GF-D8 (cell line): ENCODE measurements at places on chromosomes 3 and 15.
A peak's percentile ranks its signal among the peaks of the same experiment; 100 is the strongest.

GRCh38 chr3:172029425-172030098 lies 9.8 kb upstream of the FNDC3B start:
- DNase-seq = peak; percentile 78

DNA sequence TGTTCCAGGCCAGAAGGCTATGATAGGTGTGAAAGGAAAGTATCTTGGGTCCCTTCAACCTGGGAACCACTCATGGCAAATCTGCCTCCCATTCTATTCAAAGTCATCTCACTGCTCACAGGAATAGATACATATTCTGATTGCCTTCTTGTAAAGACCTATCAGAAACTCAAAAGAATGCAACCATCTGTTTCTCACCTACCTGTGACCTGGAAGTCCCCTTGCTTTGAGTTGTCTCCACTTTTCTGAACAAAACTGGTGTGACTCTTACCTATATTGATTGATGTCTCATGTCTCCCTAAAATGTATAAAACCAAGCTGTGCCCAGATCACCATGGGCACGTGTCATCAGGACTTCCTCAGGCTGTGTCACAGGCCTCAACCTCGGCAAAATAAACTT lies 1149.3 kb downstream of the NSUN3 start:
- no peak for DNase-seq

- no peak for DNase-seq
Observed at GRCh38 chr15:62254137-62254934, 89.3 kb upstream of the C2CD4B start.

- no peak for DNase-seq
Observed at GRCh38 chr3:42072831-42073301, 18.3 kb upstream of the TRAK1 start.

DNA sequence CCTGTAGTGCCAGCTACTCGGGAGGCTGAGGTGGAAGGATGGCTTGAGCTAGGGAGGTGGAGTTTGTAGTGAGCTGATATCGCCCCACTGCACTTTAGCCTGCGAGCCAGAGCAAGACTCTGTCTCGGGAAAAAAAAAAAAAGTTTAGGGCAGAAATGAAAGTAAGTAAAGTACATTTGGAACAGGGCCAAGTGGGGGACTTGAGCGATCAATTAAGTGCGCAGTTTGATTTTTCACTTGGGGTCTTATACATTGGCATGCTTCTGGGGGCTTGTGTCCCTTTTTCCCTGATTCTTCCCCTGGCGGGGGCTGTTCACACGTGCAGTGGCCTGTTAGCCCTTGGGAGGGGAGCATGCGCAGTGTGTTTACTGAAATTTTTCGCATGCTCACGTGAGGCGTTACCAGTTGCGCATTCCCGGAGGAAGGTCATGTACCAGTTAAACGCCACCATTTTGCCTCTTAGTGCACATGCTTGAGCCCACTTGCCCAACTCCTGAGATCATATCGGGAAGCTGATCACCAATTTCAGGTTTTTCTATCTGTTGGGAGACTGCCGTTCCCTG lies 42.0 kb downstream of the GALNT15 start:
- no peak for DNase-seq

GRCh38 chr3:188470508-188471130 lies 316.7 kb downstream of the LPP start:
- DNase-seq = no peak

GRCh38 chr3:71551311-71551919 lies 32.1 kb downstream of the FOXP1 start:
- peak; percentile 68 for DNase-seq

DNA sequence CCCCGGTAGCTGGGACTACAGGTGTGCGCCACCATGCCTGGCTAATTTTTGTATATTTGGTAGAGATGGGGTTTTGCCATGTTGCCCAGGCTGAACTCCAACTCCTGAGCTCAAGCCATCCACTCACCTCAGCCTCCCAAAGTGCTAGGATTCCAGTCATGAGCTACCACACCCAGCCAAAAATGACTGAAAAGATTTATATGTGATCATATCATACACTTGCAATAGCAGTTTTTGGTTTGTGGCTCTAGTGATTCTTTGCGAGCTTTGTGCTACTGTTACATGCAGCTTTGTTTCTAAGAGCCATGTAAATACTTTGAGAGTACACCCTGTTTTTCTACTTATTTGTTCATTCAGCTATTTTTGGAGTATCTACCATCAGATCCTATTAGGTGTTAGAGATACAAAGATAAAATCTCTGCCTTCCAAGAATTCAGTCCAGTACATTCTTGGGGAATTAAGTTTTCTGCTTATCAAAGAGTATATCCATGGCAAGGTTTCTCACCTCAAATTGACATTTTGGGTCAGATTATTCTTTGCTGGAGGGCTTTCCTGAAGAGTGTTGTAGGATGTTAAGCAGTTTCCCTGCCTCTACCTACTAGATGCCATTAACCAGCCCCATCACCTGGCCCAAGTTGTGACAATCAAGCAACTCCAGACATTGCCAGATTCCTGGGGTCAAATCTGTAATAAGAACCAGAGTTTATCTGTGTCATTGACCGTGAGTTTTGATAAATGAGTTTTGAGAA lies 15.0 kb downstream of the SNAP23 start:
- DNase-seq = no peak

DNA sequence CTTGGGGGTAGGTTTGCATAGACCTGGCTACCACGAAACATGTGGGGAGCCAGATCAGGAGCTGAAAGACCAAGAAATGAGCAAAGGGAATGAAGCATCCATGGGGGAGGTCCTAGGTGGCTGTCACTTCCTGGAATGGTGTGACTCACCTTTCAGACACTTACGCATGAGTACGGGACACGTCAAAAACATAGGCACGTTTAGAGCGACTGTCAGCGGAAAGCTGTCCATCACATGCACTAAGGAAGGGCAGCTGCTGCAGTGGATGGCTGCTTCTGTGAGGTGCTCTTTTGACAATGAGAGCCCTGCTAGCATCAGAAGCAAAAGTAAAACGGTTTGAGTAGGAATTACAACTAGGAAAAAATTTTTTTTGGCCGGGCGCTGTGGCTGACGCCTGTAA lies 244.6 kb upstream of the CCDC54 start:
- no peak for DNase-seq

- no peak for DNase-seq
Observed at GRCh38 chr15:101784644-101785043, 18.7 kb upstream of the OR4F6 start.

GRCh38 chr3:123388811-123389627 lies 59.9 kb downstream of the ADCY5 start:
- DNase-seq = no peak

DNA sequence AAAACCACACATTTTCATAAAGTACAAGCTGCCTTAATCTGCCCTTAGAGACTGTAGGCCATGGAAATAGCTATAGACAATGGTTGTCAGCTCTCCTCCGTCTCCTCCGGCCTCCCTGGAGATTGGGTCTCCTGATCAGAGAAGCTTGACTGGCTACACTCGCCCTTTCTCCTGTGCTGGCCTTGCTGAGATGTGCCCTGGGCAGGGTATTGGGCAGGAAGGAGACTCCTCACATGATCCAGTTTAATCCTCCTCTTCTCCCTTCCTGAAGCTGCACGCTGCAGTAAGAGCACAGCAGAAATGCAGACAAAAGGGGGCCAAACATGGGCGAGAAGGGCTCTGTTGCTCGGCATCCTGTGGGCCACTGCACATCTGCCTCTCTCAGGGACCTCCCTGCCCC lies at the start of gene SLC24A5:
SLC24A5 (plus strand) TSS at position 246 of the 400 bp plus-strand sequence; CDS start at position 301, 55 bp downstream.
- DNase-seq = no peak

GRCh38 chr3:46948830-46949671 lies 27.5 kb downstream of the CCDC12 start:
- peak; percentile 18 for DNase-seq

- no peak for DNase-seq
Observed at GRCh38 chr3:88282528-88283241, 132.9 kb downstream of the C3orf38 start.

- DNase-seq = no peak
Observed at GRCh38 chr3:61922118-61922517, 360.7 kb downstream of the PTPRG start.

- DNase-seq = no peak
Observed at GRCh38 chr15:87610366-87610765, 646.2 kb downstream of the NTRK3 start.

DNA sequence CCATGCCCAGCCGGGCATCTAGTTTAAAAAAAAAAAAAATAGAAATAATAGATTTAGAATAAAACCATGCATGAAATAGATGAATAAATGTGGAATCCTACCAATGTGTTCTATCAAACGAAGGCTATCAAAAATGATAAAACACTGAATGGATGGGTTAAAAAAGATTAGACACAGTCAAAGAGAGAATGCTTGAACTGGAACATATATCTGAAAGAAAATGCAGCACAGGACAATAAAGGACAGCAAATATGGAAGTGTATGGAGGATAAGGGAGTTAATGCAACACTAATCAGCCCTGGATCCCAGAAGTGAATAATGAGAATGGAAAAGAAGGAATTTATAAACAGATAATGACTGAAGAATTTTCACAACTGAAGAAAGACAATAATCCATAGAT lies 571.7 kb downstream of the GRM7 start:
- no peak for DNase-seq

DNA sequence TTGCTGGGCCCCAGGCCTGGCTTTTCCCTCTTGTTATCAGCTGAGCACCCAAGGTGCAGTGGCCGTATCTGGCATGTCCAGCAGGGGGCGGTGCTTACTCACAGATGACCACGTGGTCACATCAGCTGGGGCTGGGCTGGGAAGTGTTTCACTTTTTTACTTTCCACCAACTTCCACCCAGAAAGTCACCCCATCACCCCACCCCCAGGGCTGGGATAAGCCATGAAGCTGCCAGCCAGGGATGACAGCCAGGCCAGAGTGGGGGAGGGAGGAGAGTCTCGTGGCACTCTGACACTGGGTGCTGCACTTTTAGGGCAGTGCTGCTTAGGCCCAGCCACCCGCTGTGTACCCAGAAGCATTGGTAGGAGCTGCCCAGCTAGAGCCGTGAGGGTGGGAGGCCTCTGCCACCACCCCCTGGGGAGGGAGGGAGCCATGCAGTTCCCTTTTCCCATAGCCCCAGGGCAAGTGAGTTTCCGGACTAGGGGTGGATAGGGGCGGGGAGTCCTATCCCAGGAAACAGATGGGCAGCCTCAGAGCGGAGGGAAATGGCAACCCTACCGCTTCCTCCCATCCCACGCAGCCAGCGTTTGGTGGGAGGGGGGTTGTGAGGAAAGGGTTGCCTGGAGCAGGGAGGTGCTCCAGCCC lies 6.1 kb downstream of the PPCDC start:
- DNase-seq = peak; percentile 89

DNA sequence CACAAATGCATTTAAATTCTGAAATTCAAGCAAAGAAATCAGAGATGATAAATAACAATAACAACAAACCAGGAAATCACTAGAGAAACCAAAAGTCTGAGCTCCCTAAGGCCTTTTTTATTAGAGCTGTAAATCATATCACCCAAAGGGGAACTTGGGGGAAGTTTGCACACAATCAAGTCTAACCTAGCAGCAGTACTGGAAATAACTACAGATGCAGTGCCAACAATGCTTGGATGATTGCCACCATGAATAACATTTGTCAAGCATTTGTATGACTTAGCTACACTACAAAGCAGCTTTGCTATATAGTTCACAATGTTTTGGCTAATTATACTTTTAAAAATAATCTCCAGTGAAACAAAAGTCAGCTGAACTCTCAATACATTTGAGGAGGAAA lies 27.8 kb downstream of the SHQ1 start:
- DNase-seq = peak; percentile 47

DNA sequence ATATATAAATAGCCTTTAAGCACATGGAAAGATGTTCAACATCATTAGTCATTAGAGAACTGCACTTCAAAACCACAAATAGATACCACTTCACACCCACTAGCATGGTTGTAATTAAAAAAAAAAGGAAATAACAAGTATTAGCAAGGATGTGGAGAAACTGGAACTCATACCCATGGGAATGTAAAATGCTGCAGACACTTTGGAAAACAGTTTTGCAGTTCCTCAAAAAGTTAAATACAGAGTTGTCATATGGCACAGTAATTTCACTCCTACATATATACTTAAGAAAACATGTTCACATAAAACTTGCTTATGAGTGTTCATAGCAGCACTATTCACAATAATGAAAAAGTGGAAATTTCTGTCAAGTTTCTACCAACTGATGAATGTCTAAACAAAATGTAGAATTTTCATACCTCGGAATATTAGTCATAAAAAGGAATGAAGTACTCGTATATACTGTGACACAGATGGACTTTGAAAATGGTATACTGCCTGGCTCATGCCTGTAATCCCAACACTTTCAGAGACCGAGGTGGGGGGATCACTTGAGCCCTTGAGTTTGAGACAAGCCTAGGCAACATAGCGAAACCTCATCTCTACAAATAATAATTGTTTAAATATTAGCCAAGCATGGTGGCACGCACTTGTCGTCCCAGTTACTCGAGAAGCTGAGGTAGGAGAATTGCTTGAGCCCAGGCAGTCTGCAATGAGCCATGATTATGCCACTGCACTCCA lies 28.1 kb downstream of the BCL2A1 start:
- DNase-seq = no peak

DNA sequence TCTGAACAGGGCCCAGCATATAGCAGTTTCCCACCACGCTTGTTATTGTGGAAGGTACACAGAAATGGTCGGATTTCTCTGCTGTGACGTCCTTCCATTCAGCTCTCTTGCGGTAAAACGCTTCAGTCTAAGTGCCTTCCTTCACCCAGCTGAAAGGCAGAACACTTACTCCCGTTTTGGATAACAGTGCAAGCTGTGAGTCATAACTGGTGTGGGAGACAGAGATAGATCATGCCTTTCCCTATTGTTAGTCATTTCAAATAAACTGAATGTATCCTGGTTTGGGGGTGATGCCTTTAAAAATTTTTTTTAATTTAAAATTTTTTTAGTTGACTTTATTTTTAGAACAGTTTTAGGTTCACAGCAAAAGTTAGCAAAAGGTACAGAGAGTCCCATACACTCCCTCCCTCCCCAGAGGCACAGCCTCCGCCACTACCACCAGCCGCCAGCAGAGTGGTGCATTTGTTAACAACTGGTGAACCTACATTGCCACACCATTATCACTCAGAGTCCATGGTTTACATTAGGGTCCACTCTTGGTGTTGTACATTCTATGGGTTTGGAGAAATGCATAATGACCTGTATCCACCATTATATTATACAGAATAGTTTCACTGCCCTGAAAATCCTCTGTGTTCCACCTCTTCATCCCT lies 94.9 kb upstream of the NSMCE3 start:
- no peak for DNase-seq

- no peak for DNase-seq
Observed at GRCh38 chr3:127387119-127387518, 99.3 kb upstream of the PRR20G start.

- peak; percentile 97 for DNase-seq
Observed at GRCh38 chr3:170128259-170128976, 53.1 kb downstream of the PHC3 start.

DNA sequence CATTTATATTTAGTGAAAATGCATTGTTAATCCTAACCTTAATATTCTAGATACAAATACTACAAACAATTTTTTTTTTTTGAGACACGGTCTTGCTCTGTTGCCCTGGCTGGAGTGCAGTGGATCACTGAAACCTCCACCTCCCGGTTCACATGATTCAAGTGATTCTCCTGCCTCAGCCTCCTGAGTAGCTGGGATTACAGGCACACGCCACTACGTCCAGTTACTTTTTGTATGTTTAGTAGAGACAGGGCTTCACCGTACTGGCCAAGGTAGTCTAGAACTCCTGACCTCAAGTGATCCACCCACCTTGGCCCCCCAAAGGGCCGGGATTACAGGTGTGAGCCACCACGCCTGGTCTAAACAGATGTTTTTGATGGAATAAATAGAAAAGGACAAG lies 361.5 kb upstream of the NECTIN3 start:
- no peak for DNase-seq

- DNase-seq = no peak
Observed at GRCh38 chr3:46019707-46020106, 7.6 kb downstream of the XCR1 start.
